Stimulated activated CD4-positive, alpha-beta T cell treated with anti-CD3 and anti-CD28 coated beads, Interleukin-4, amount 100 ng/mL, for 4 hours (primary cell): ENCODE measurements at places on chromosomes 12 and 14.

GRCh38 chr14:36852981-36853691, 191.5 kb downstream of the PAX9 start:
- no peak for DNase-seq

DNA sequence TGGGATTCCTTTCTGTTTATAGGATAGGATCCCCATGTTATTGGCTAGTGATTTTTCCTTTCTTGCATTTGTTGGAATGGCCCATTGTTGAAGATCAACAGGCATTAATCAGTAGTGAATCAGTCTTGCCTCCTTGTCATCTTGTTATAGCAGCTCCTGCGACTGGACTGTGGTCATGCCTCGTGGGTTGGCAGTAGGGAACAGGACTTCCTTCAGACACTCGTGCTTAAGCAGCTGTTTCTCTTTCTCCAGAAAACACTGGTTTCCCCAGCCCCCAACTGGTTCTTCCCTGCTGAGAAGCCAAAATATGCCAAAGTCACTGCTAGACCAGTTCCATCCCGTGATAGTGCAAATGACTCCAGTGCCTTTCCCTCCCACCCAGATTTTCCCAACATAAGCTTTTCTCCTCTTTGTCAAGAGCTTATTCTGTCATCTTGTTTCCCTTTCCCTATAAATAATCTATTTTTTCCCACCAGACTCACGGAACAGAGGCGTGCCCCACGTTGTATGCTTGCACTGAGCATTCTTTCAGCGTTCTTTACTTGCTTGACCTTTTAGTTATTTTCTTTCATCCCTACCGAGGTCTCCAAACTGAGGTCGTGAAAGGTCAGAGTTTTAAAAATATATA, 83.5 kb downstream of the SAMD4A start:
- DNase-seq, result no peak

DNA sequence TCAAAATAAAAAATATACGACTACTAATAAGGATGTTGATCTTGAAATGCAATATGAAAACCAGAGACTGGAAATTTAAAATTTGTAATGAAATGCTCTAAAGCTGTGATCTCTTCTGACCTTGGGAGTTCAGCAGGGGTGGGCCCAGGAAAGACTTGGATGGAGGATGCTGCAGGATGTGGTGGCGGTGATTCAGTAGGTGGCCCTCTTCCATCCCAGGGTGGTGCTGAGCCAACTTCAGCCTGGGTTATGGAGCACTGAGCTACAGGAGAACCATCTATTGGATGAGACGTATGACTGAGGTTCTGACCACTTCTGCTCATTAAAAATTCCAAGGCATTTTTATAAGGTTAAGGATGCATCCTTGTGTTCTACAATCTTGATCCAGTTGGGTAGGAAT, 6.9 kb upstream of the PDE3A start:
- DNase-seq, result no peak

GRCh38 chr12:57993834-57994233, 52.5 kb downstream of the ATP23 start:
- no peak for DNase-seq

DNA sequence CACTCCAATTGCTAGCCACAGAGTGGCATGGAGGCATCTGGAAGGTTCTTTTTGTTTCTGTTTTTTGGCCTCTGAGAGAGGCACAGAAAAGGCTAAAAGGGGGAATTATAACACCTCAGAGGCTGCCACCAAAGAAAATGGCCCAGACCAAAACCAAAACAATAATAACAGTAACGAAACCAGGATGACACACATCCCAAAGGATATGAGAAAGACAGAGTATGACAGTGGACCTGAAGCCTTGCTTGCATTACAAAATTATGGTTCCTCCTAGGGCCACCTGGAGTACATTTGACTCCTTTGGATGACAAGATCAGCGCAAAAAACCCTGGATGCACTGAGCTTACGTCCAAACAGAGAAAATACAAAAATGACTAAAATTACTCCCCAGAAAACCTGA, 152.7 kb downstream of the AEBP2 start:
- DNase-seq, result no peak

DNA sequence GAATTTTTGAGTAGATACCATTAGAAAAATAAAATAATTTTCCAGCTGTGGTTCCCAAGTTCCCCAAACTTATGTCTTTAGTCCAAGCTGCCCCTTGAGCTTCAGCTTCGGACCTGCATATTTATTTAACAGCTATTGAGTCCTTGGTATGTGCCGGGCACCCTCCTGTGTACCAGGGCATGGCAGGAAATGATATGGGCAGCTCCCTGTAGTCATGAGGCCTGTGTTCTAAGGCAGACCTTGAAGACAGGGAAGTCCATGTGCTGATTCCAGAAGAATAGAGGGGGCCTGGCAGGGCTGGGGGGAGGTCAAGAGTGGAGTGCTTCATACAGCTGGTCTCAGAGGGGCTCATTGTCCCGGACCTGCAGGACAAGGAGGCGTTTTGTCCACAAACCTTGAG, 29.2 kb downstream of the TRAF3 start:
- no peak for DNase-seq

DNA sequence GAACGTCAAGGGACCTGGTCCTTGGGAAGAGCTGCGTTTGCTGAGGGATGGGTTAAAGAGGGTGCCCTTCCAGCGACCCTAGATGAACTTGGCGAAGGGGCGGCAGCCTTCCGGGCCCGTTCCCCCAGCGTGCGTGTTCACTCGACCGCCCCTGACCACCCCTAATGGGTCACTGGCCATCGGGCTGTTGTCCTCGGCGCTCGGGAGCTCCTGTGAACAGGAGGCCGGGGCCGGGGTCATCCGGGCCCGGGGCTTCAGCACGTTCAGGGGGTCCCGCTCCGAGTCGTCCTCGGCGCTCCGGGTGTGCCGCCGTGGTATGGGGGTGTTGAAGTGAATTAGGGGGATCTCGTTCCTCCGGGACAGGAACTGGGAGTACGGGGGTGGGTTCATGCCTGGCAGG, 9.2 kb downstream of the FGF23 start:
- no peak for DNase-seq

- no peak for DNase-seq
Measured at GRCh38 chr14:23071921-23072539, 14.7 kb upstream of the CDH24 start.

DNA sequence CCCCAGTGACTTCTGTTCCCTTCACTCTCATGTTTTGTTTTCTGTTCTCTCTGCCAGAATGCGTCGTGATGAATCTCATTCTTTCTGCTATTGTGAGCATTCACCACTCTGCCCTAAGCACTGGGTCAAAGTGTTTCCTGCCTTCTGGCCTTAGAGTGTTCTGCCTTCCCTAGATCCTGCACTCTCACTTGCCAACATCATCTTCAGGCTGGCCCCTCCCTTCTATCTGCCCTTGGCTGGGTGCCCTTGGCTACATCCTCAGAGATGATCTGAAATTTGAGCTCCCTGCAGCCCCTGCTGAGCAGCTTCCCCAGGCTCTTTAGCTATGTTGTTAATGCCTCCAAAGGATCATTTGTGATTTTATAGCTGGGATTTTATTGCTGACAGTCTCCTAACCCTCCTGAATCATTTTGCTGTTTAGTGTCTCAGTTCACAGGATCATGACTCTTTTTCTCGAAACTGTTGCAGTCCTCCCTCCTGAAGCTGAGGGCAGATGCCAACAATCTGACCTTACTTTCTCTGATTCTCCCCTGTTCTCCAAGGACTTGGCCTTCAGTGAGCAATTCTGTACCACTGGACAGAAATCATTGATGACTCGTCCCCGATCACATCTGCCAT, 4.5 kb downstream of the DHRS2 start:
- no peak for DNase-seq

GRCh38 chr12:3277306-3277943, 200.2 kb downstream of the TSPAN9 start:
- no peak for DNase-seq

DNA sequence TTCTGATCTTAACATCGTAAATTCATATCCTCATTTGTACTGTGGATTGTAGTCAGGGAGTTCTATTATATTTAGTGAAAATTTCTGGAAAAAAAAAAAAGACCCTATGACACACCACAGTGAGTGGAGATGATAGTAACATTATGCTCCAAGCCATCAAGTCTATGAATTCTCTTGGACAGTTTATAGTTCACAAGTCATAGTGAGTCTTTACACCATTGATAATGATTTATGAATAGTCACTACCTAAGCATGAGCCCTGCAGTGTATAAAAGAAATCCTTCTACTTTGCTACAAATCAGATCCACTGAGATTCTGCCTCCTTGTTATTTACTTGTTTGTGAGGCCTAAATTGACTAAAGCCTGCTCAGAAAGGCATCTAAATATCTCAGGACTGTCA, 772.2 kb upstream of the NOVA1 start:
- DNase-seq, result no peak

DNA sequence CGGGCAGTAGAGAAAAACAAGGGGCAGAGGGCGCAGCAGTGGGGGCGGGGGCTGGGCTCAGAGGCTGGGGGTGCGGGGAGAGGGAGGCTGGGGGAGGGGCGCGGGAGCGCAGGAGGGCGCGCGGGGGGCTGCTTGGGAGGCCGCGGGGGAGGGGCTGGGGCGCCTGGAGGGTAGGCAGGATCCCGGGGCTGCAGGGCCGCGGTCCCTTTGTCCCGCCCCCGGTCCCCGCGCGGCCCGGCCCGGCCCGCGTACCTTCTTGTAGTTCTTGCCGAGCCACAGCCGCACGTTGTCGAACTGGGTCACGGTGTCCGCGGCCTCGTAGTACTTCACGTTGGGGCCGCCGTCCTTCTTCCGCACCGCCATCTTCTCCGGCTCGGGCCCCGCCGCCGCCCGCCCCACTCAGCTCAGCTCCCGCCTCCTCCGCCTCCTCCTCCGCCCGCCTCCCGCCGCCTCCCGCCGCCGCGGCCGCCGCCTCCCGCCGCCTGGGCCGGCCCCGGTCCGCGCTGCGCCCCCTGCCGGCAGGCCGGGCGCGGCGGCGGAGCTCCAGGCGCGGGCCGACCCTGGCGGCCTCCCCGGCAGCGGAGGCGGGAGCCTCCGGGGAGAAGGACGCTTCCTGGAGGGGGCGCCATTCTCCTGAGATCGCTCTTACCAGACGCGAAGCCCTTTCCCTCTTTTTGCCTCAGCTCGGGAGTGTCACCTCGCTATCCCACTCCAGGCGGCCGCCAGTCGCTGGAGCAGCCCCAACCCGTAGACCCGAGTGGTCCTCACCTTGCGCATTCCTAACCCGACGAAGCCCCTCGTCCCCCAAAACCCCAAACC, at the start of gene SMARCC2:
SMARCC2 (minus strand) TSS at position 385 of the 819 bp plus-strand sequence; CDS start at position 363, 22 bp downstream.
- peak; percentile 83 for DNase-seq

DNA sequence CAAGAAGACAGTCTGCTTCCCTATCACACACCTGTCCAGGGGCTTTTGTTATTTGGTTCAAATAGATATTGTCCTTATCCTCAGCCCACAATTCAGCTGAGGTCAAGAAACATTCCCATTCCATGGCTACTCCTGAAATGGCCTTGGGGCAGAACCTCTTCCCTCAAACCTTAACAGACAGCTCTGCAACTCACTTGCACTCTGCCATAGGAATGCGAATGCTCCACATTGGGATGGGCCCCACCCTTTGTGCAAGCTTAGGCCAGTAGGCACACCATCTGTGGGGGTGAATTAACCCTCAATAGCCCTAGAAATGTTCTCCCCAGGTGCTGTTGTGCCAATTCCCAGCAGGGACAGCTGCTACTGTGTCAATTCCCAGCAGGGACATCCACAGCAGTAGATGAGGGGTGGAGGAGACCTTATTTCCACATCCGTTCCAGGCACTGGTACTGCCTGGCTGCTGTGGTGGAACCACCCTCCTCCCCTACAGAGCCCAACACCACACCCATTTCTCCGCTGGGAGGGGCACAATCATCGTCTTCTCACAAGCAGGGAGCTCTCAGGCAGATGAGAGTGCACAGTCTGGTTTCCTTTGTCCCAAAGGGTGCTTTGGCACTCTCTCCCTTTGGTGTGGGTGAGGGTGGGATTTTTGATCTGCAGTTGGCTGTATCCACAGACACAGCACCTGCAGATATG, 42.3 kb upstream of the GLIPR1 start:
- DNase-seq, result no peak

GRCh38 chr14:77541905-77542304, 43.3 kb upstream of the ISM2 start:
- DNase-seq, result no peak

DNA sequence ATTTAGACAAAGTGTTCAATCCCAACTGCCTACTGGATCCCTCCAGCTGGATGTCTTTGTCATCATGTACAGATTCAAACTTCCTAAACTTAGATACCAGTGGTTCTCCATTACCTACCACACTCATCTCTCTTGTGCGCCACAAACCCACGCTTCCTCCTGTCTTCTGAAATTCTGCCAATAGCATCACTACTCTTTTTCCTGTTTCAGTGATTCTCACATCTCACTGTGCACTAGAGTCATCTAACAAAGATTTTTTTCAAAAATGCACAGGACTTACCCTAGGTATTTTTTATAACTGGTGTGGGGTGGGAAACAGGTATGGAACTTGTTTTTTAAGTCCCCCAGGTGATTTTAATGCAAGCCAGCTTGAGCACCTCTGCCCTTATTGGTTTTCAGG, 5.9 kb downstream of the PSMB5 start:
- peak; percentile 30 for DNase-seq

DNA sequence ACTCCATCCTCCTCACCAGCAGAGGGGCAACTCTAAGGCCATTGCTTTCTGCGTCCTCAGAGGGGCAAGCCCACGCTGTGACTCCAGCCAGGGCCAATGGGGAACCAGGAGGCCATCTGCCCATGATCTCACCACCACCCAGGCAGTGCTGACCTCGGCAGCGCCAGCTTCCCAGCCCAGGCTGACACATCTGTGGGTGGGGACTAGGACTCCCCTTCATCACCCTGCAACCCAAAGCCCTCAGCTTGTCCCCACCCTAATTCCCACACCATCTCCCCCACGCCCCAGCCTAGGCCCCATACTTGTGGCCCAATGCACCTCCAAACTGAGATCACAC, 58.6 kb downstream of the VWF start:
- no peak for DNase-seq

GRCh38 chr14:92832137-92832700, 38.1 kb downstream of the GOLGA5 start:
- DNase-seq, result no peak

GRCh38 chr12:125092872-125093680, 27.8 kb downstream of the AACS start:
- no peak for DNase-seq

- DNase-seq, result peak; percentile 23
Measured at GRCh38 chr14:93975791-93976476, 436 bp downstream of the ASB2 start.

DNA sequence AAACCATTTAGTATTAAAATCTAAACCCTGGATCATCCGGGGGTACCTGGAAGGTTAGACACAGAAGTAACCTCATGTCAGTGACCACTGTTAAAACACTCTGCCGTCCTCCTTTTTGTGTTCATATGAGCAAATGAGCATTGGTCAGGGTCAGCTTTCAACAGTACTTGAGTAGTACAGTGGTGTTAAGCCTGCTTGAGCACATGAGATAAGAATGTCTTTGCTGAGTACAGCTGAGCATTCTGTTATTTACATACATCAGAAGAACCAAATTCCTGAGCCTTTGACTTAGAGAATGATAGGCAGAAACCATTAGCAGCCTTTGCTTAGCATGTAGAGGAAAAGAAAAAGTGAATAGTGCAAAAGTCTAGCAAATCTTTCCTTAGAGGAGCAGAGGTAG, 38.6 kb upstream of the LRTM2 start:
- DNase-seq, result no peak

- DNase-seq, result no peak
Measured at GRCh38 chr12:104505095-104505818, 48.5 kb downstream of the CHST11 start.
